ENCODE measurements at places on chromosomes 11 and 22.

- no peak for DNase-seq
Observed at GRCh38 chr22:20062766-20063083, 17.3 kb upstream of the DGCR8 start.

DNA sequence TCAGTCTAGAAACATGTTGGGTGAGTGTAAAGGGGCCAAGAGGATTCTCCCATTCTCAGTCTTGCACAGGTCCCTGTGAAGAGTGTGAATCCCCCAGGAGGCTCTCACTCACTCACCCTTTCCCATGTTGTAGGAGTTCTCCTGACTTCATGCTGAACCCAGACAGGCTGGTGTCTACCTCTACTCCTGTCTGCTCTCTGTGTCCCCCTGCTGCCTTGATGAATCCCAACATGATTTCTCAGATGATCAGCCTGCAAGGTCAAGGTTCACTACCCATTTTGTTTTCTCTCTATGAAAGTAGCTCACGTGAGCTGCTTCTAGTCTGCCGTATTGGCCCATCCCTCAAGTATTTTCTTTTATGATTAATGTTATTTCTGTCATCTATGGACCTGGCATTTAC is 500.6 kb downstream of the ETS1 start:
- DNase-seq: no peak

GRCh38 chr11:78654071-78654470 is 79.4 kb upstream of the NARS2 start:
- no peak for DNase-seq

DNA sequence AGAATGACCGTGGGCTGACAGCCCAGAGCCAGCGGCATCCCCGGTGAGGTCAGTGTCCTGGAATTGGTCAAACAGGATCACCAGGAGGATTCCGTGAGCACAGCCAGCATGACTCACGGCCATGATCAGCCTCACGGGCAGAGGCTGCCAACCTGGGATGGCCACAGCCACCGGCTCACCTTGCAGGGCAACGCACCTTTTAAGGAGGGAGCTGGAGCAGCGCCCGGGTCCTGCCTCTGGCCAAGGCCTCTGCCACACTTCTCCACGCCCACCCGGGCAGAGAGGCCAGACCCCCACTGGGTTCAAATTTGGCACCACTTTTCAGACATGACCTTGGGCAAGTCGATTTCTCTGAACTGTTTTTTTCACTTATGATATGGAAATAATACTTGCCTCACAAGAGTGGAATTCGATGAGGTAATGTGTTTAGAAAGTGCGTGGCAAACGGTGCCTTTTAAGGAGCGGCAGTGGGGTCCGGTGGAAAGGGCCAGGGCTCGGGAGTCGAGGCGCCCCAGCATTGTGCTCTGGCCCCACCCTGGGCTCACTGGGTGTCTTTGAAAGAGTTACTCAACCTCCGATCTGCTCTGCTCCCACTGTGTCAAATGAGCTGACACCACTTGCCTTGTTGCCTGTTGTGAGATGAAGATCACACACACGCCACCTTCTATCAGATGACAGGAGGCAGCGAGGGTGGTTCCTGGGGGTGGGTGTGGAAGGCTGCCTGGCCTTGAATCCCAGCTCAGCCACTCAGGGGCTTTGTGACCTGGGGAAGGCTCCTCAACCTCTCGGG is 16.0 kb downstream of the TXN2 start:
- DNase-seq: no peak

GRCh38 chr11:130600139-130600538 is 151.7 kb downstream of the ADAMTS15 start:
- no peak for DNase-seq

- DNase-seq: no peak
Observed at GRCh38 chr22:24185001-24185500, 3.8 kb downstream of the SUSD2 start.

GRCh38 chr11:110065189-110065588 is 28.0 kb upstream of the ZC3H12C start:
- DNase-seq: no peak

DNA sequence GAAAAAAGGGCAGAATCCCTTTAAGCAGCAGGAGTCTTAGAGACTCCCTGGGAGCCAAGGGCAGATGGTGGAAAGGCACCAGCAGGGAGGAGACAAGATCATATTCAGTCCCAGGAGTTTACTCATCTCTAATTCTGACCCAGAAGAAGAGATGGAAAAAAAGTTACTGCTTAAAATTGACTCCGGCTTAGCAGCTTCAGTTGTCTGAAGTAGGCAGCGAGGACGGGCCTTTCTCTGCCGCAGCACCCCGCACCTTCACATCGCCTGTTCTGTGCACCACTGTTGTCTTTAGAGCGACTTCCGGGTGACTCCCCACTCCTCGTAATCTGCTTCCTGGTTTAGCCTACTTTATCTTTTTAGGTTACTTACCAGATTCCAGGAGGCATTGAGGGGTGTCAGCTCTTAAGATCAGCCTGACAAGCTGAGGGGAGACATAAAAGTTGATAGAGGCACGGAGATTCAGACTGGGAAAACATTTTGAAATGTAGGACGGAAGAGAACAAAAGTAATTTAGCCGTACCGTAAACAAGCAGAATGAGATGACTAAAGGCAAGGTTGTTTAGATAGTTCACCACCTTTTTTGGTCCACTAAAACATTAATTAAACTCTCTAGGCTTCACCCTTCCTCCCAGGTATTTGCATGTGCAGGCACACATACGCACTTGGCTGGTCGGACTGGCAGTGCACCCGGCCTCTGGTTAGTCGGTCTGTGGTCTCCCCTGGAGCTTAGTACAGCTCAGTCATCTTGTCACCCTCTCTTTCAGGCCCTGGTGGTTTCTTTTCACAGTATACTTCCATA is 74.3 kb downstream of the CECR2 start:
- no peak for DNase-seq
